Fibroblast of skin of scalp (primary cell): ENCODE measurements at places on chromosomes 3 and 15.

GRCh38 chr15:79812541-79812940 lies 84.3 kb downstream of the MTHFS start:
- no peak for DNase-seq

GRCh38 chr15:63918901-63919348 lies 85.2 kb upstream of the HERC1 start:
- no peak for DNase-seq

- DNase-seq, result no peak
These were observed 2.3 kb upstream of the GP5 start for GRCh38 chr3:194401346-194401745.

DNA sequence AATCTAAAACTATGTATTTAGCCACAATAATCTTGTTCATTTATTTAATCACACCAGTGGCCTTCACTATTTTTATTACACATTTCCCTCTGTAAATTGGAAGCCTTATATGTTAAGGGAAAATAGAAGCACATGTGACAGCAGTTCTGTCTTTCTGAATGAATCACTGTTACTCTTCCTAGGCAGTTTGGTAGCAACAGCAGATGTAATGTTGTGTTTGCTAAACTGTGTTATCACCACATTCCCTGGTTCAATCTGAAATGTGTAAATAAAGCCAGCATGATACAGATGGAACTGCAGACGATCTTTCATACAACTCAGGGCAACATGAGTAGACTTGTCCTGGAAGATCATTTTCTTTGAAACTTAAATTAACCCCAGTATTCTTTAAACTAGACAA lies 220.1 kb downstream of the MCTP2 start:
- DNase-seq, result no peak

GRCh38 chr3:52769786-52770455 lies 819 bp downstream of the NEK4 start:
- no peak for DNase-seq

DNA sequence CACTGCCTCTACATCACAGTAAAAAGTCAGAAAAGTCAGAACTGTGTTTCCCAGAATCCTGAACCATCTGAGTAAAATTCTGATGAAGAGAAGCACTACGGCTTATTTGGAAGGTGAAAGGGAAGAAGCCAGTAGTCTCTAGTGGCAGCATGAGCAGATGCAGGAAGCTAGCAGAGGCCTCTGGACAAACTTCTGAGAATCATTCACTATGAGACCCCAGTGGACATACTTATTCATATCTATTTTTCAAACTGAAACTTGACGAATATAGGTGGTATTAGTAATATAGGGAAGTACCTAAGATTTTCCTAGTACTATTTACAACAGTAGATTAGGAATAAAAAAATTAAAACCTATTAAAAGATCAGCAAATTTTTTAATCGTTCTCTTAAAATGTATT lies 272.8 kb upstream of the TTC14 start:
- no peak for DNase-seq

GRCh38 chr3:20556661-20557060 lies 370.7 kb upstream of the SGO1 start:
- no peak for DNase-seq

DNA sequence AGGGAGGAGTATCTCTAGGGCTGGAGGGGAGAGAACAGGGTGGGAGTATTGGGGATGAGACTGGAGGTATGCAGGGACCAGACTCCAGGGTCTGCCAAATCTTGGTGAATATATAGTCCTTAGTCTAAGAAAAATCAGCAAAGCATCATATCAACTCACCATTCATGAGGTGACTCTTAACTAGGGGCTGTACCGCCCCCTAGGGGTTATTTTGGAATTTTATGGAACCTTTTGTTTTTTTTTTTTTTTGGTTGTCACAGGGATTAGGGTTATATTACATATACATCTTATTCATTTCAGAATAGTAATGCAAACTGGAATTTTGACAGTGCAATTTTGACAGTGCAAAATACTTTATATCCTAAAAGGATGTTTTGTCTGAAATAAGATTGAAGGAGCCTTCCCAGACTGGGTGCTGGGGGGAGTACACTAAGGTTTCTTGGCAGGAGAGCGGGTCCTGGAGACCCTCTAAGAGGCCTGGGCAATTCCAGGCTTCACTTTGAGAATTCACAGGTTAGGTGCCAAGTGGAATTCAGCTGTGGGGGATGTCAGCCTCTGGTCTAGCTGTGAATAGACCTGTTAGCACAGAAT lies 7.5 kb downstream of the CMTM7 start:
- peak; percentile 62 for DNase-seq

- DNase-seq, result no peak
These were observed 122.9 kb upstream of the LIPC start for GRCh38 chr15:58308742-58309355.

- no peak for DNase-seq
These were observed 335.6 kb downstream of the FOXP1 start for GRCh38 chr3:71247958-71248335.

DNA sequence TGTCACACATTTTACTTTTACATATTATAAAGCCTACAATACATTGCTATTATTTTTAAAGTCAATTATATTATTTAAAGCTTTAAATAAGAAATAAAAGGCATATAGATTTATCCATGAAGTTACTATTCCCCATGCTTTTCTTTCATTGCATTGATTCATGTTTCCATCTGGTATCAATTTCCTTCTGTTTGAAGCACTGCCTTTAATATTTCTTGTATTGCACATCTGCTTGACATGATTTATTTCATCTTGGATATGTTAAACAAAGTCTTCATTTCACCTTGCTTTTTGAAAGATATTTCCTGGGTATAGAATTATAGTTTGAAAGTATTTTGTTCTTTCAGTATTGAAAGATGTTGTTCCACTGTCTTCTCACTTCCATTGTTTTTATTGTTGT lies 174.3 kb upstream of the MBNL1 start:
- no peak for DNase-seq
